ENCODE measurements at places on chromosomes 4 and X. TPM values are rescaled to one million over a fixed set of nuclear protein-coding genes. Genes with fewer than 3 reads are reported as not detected.
A peak's percentile ranks its signal among the peaks of the same experiment; 100 is the strongest.

GRCh38 chr4:36024901-36025660 is 219.2 kb downstream of the ARAP2 start:
- no peak for DNase-seq

The EMCN gene
- polyA plus RNA-seq = 42.5 TPM

- no peak for DNase-seq
These were observed 27.3 kb upstream of the RBBP7 start for GRCh38 chrX:16897445-16897844.

GRCh38 chr4:10104211-10104990 is 12.2 kb downstream of the WDR1 start:
- no peak for DNase-seq

The EVC gene
- polyA plus RNA-seq = 17.7 TPM

The BMPR1B gene
- polyA plus RNA-seq = 11.7 TPM

- DNase-seq = no peak
These were observed 53.3 kb downstream of the CAMK2D start for GRCh38 chr4:113708250-113708649.

DNA sequence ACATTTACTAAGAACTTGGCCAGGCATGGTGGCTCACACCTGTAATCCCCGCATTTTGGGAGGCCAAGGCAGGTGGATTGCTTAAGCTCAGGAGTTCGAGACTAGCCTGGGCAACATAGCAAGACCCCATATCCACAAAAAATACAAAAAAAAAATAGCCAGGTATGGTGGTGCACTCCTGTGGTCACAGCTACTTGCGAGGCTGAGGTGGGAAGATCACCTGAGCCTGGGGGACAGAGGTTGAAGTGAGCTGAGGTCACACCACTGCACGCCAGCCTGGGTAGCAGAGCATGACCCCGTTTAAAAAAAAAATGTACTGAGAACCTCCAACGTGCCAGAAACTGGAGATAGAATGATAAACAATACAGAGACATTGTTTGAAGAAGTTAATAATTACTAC is 8.0 kb downstream of the OPRPN start:
- DNase-seq = no peak

GRCh38 chrX:103681443-103681842 is 5.1 kb downstream of the MORF4L2 start:
- no peak for DNase-seq

DNA sequence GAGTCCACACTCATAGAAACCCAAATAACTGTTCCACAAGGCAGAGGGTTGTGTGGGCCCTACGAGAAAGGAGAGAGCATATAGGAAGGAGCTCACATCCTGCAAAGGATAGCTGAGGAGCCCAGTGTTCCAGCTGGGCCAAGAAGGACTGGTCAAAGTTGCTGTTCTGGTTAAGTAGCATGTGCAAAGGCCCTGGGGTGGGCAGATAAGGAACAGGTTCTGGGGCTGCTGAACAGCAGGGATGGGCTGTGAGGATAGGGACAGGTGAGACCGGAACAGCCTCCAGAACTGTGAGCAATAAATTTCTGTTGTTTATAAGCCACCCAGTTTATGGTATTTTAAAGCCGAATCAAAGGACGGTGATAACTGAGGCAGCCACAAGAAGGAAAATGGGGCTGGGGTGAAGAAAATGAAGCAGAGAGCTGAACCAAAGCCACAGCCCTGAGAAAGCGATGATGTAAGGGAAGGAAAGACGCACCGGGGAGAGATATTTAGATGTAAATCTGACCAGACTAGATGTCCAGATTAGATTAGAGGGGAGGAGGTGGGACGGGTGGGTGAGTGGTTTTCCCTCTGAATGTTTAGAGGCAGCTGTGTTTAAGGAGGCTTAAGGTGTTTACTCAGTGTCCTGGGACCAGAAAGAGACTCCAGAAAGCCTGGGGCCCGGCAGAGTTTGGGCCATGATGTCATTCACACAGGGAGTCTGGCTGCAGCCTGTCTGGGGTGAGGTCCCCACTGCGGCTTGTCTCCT is 180.8 kb upstream of the BCOR start:
- peak; percentile 34 for DNase-seq

DNA sequence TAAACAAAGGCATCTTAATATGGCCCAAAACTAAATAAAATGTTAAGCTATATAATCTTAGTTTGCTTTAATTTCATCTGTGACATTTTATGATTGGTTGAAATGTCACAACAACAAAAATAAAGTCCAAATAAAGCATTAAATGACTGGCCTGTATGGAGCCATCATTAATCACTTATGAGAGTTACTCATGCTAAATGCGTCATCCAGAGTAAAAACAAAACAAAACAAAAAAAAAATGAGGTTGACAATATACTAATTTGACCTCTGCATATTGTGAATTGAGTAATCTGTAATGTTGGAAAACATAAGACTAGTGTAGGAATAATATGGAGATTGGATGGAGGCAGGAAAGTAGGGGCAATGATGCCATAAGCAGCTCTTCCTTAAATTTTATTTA is 139.7 kb downstream of the MAPK10 start:
- no peak for DNase-seq

GRCh38 chr4:156326246-156326645 is 372.6 kb upstream of the CTSO start:
- DNase-seq = no peak

DNA sequence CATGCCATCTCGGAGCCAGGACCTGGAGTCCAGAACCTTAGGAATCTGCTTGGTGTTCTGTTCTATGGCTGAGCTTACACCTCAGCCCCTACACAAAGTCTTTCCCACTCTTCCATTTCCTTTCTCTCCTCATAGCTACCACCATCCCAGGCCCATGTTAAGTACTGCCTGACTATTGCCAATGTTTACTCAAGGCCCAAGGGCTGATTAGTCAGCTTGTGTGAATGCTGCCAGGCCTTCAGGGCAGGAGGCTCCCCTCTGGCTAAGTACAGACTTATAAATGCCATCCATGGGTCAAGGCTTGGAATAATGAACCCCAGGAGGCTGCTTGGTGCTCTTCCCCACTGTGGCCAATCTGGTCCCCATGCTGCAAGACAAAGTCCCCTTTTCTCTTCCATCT is 411.6 kb upstream of the MAGEB18 start:
- no peak for DNase-seq

- DNase-seq = no peak
These were observed 25.0 kb downstream of the AFF1 start for GRCh38 chr4:86959588-86960500.

- no peak for DNase-seq
These were observed 81.1 kb downstream of the VMA21 start for GRCh38 chrX:151478058-151478457.

- DNase-seq = no peak
These were observed 349.1 kb downstream of the ANK2 start for GRCh38 chr4:113398441-113399143.

The H2BW1 gene
- polyA plus RNA-seq = not detected

The ZFP92 gene
- polyA plus RNA-seq = 0.74 TPM

DNA sequence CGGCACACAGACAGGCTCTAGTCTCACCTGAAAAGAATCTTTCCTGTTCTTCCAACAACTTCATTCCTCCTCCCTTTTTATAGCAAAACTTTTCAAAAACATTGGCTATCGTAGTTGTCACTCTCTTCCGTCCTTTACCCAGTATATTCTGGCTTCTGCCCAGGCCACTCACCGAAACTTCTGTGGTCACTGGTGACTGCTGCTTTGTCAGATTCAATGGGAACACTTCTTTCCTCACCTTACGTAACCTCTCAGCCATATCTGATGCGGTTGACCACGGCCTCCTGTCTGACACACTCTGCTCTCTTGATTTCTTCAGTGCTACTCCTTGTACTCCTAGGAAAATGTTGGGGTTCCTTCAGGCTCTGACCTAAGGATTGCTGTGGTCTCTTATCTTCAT is 9.2 kb upstream of the RNF150 start:
- no peak for DNase-seq

The RADX gene
- polyA plus RNA-seq = 4.3 TPM

The CXorf65 gene
- not detected for polyA plus RNA-seq

DNA sequence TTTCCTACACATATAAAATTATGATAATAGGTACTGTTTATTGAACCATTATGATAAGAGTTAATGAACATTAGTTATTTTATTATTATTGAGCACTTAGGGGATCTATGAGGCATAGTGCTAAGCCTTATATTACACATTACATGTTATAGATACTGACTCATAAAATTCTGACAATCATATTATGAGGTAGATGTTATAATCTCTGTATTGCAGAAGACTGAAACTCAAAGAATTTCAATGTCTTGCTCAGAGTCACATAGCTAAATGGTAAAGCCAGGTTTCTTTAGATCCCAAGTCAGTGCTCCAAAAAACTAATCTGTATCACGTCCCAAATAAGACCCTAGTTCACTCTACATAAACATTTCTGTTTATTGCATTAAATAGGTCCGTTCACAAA is 207.2 kb upstream of the CNKSR2 start:
- no peak for DNase-seq

The PAGE4 gene
- not detected for polyA plus RNA-seq

The CT45A5 gene
- polyA plus RNA-seq = not detected

The CWH43 gene
- polyA plus RNA-seq = not detected

GRCh38 chrX:131735127-131735526 is 191.3 kb downstream of the OR13H1 start:
- no peak for DNase-seq

- DNase-seq = no peak
These were observed 9.2 kb upstream of the FHDC1 start for GRCh38 chr4:152926959-152927358.

The TRIM60 gene
- polyA plus RNA-seq = not detected

- DNase-seq = no peak
These were observed 272.0 kb upstream of the HAND2 start for GRCh38 chr4:173801876-173802661.

GRCh38 chr4:77201857-77202256 is 44.9 kb downstream of the CCNG2 start:
- no peak for DNase-seq

The HELT gene
- not detected for polyA plus RNA-seq

DNA sequence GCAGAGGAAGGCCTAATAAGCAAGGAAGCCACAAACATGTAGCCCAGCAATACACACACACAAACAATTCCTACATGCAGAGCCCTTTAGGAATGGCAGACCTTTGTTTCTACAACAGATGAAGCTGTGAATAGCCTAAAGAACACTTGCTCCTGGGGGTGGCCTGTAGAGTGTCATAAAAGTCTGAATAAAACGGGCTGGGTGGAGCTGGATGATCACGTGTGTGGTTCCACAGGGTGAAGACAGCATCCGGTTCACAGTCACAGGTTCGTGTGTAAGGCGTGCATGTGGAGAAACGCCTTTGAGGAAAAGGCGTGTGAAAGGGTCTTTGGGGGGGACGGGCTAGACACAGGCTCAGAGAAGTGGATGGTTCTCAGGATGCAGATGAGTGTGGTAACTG is 156.1 kb downstream of the AFAP1 start:
- no peak for DNase-seq

DNA sequence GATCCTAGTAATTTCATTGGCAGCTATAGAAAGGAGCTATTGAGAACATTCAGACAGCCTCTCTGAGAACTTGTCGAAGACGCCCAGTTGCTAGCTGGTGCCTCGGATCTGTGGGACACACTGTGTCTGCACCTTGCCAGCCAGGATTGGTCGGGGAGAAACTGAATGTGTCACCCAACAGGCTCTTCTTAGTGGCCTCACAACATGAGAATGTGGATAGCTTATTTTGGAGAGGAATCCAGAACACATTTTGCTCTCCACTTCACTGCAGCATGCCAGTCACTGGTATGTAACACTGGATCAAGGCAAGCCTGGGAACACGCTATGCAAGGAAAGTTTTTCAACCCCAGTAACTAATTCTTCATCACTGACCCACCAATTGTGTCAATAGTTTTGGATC is 89.5 kb upstream of the TRPC3 start:
- DNase-seq = no peak

GRCh38 chrX:123408821-123409737 is 225.0 kb downstream of the GRIA3 start:
- DNase-seq = peak; percentile 8

- no peak for DNase-seq
These were observed 15.9 kb downstream of the FGFRL1 start for GRCh38 chr4:1027219-1027914.

GRCh38 chr4:72846280-72847111 is 223.0 kb downstream of the COX18 start:
- DNase-seq = no peak

DNA sequence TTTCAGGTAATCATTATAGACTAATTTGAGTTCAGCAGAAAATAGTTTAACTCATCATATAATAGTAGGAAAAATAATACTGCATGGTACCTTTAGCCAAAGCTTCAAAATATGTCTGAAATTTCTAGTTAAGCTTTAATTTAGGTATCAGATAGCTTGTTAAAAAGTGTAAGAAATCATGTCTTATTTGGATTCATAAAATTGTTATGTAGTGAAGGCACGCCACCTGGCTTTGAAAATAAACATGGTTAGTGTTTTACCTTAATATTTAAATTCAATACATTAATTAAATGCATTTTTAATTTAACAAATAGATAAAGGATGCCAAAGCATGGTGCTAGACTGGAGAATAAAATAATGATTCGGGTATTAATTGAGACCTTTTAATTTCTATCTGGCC is 211.4 kb downstream of the FSTL5 start:
- DNase-seq = no peak

Measured in muscle of back (tissue), 13 donors.